ENCODE measurements at places on chromosomes 4 and X. TPM values are rescaled to one million over a fixed set of nuclear protein-coding genes. Genes with fewer than 3 reads are reported as not detected.

DNA sequence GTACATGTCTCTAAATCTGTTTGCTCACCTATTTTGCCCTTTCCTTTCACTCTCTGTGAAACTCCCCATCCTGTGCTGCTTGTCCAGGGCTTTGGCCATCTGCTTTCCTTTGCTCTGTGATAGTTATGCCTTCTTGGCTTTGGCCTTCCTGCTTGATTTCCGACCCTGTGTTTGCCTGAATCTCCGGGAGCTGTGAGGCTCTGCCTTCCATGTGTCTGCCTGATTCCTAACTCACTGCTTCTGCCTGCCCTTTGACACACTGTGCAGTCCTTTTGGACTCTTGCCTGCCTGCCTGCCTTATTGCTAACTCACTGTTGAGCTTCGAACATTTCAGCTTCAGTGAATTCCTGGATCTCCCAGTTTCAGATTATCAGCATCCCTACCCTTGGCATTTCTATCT, 143.1 kb downstream of the C4orf33 start:
- no peak for DNase-seq

GRCh38 chrX:115068896-115069295, 51.5 kb upstream of the IL13RA2 start:
- DNase-seq: no peak

DNA sequence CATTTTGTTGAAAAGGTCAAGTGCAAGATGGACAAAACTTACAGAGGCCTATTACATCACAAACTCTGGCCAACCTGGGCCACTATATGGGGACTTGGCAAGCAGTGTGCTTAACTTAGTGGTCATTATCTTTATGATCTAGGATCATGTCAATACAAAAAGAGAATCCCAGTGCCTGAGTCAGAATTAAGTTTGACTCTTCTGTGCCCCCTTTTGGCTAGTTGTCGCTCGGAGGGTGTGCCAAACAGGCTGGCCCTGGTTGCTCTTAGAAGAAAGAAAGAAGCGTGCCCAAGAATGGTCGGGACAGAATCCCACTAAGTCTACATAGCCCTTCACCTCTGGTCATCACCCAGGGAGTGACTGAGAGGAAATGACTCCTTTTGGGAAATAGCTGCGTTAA, 100.1 kb downstream of the EIF4E start:
- no peak for DNase-seq

- no peak for DNase-seq
Measured at GRCh38 chr4:158234671-158235070, 24.4 kb downstream of the TMEM144 start.

GRCh38 chrX:73681408-73681807, 118.4 kb downstream of the CHIC1 start:
- DNase-seq: no peak

DNA sequence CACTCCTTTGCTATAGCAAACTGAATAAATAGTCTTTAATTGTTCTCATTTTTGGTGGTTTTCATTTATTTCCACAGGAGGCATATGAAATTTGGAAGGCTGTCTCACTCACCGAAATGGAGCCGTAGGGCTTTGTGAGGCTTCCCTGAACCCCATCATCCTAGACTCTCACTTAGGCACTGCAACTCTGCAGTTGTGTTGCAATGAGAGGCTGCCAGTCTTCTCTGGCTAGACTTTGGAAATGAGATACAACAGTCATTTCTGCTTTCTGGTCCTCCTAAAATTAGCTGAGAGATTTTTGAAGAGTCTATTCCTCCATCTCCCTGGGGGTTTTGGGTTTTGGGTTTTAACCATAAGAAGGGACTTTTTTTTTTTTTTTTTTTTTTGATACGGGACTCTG, 146.5 kb downstream of the SH3BGRL start:
- no peak for DNase-seq

GRCh38 chrX:65463550-65463949, 71.0 kb downstream of the LAS1L start:
- no peak for DNase-seq

GRCh38 chr4:184961660-184962059, 56.6 kb upstream of the HELT start:
- DNase-seq: no peak

DNA sequence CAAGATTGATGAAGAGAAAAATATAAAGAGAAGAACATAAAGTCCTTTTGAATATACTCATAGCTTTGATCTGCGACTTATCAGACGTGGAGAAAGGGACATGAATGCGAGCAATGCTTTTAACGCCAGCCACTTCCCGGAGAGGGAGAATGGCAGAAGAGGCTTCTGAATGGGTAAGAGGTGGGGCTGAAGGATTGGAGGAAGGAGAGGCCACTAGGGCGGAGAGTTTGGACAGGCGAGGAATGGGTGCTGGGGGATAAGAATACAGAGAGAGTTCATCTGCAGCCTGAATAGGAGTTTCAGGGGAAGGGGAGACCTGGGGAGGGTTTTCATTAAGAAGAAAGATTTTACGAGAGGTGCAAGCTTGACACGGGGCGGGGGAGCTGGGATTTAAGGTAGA, 2534.9 kb downstream of the PCDH7 start:
- DNase-seq: no peak

GRCh38 chr4:85909851-85910250, 434.9 kb downstream of the ARHGAP24 start:
- DNase-seq: no peak

- no peak for DNase-seq
Measured at GRCh38 chrX:136711147-136711546, 63.2 kb downstream of the CD40LG start.

- no peak for DNase-seq
Measured at GRCh38 chrX:3963980-3964379, 250.5 kb upstream of the PRKX start.

DNA sequence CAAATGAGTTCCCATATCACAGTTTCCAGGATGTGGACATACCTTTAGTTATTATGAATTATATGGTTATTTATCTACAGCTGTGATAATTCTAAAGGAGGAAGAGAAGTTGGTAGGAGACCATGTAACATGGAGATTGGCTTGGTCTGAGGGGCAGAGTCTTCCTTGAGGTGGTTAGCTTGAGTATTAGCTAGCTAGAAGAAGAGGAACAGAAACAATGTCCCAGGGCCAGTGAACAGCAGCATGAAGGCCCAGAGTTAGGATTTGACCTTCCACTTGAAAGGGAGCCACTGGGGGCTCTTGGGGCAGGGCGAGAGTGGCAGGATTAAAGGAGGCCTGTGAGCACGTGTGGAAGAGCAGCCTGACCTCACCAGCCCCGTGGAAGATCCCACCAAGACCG, 5.6 kb upstream of the JAKMIP1 start:
- no peak for DNase-seq

GRCh38 chr4:186200516-186200915, 9.1 kb downstream of the CYP4V2 start:
- no peak for DNase-seq

The TLR8 gene
- polyA plus RNA-seq: 0.12 TPM

The BEX5 gene
- polyA plus RNA-seq: 1.8 TPM

The RASL11B gene
- not detected for polyA plus RNA-seq

The TRPC5OS gene
- polyA plus RNA-seq: not detected

The CXCL5 gene
- 0.24 TPM for polyA plus RNA-seq

The NWD2 gene
- not detected for polyA plus RNA-seq

Measured in naive B cell (primary cell).